Activated T-cell treated with anti-CD3 and anti-CD28 coated beads, Interleukin-2, amount 50 U/mL, for 4 hours (primary cell): ENCODE measurements at places on chromosomes 5 and 9. TPM values are rescaled to one million over a fixed set of nuclear protein-coding genes. Genes with fewer than 3 reads are reported as not detected.

DNA sequence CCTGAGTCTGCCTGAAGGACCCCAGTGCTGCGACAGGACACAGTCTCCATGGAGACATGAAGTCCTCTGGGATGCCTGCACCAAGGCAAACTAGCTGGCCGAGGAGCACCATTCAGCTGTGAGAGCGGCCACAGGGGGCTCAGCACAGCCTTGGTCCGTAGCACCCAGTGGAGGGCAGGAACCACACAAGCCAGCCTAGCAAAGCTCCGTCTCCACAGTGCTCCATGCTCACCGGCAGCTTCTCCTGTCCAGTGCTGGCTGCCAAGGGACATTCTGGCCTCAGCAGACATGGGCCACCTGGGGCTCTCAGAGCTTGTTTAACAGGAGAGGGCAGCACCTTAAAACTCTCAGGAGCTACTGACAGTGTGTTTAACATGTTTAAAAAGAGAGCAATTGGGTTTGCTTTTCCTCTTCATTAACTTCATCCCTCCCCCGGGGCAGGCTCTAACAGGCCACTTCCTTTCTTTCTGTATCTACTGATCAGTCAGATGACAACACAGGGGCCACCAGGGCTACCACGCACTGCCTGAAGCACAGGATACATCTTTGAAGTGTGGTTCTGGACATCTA, 57.0 kb downstream of the SECISBP2 start:
- no peak for DNase-seq

DNA sequence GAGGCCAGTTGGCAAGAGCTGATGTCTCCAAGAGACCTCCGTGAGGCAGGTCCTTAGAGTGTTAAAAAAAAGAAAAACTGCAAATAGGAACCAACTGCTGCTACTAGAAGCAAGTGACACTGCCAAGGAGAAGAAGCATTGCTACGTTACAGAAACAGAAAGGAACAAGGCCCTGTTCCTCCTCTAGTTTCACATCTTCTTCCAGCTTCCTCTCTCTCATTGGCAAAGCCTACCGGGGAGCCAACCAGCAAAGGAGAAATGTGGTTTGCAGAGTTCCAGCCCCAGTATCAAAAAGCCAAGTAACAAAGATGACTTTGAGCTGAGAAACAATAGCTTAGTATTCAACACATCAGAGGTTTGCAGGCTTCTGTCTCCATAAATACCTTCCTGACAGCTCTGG, 145.9 kb downstream of the PRELID2 start:
- no peak for DNase-seq

DNA sequence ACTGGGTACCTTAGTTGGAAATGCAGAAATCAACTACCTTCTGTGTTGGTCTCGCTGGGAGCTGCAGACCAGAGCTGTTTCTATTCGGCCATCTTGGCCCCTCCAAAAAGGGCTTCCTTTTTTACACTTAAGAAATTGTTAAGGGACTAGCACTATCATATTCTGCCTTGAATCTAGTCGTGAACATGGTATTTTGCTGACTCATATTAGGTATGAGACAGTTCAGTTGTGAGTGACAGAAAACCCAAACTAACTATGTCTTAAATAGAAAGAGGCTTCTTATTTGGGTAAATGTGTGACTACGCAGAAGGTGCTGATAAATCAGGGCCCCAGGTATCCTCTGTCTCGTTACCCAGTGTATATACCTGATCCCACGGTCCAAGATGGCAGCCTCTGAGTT, 298.2 kb downstream of the EDIL3 start:
- no peak for DNase-seq

DNA sequence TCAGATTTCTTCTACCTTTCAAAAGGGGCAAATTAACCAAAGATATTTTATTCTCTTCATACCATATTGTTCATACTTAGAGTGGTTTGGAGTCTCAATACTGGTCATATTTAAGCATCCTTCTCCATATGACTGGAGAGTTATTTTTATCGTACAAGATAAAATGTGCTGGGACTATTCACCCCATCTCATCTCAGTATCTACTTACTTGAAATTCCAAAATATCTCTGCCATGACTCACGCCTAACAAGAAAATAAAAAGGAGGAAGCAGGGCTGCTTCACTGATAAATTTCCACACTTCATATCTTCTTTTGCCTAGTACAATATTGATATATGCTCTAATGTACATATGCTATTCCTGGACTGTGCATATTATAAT, 277.9 kb upstream of the CDH9 start:
- DNase-seq = no peak

GRCh38 chr9:105038051-105038450, 110.1 kb upstream of the ABCA1 start:
- no peak for DNase-seq

GRCh38 chr9:135741276-135742219, 39.6 kb downstream of the KCNT1 start:
- no peak for DNase-seq

DNA sequence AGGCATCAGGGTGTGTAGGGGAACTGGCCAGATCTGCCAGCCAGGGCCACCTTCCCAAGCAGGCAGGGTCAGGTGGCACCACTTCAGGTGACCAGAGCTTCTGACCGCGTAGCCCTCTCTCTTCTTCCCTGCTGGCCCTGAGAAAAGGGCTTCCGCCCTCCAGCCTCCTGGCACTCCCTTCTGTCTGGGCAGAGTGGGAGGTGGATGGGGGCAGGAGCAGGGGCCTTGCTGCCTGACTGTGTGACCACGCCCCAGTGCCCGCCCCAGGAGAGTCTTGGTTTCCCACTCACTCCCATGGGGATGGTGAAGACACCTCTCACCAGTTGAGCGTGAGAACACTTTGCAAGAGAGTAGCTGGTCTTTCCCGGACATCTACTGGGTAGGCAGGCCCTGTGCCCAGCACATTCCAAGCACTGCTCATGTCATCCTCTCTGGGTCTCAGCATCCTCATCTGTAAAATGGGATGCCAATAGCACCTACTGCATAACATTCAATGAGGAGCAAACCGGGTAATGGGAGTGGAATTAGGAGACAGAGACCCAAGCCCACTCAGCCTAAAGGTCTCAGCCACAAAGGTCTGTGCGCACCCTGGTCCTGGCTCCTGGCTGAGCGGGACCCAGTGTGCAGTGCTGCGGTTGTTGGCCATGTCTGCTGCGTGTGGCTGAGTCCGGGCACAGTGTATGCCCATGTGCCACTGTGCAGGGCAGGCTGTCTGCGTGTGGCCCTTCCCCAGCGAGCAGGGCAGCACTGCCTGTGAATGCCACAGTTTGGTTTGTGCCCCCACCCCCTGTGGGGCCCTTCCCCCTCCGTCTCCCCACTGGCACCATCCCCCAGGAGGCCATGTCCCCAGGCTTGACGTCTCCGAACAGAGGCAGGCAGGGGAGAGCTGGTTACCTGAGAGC, 179.1 kb upstream of the IER5L start:
- DNase-seq = no peak

DNA sequence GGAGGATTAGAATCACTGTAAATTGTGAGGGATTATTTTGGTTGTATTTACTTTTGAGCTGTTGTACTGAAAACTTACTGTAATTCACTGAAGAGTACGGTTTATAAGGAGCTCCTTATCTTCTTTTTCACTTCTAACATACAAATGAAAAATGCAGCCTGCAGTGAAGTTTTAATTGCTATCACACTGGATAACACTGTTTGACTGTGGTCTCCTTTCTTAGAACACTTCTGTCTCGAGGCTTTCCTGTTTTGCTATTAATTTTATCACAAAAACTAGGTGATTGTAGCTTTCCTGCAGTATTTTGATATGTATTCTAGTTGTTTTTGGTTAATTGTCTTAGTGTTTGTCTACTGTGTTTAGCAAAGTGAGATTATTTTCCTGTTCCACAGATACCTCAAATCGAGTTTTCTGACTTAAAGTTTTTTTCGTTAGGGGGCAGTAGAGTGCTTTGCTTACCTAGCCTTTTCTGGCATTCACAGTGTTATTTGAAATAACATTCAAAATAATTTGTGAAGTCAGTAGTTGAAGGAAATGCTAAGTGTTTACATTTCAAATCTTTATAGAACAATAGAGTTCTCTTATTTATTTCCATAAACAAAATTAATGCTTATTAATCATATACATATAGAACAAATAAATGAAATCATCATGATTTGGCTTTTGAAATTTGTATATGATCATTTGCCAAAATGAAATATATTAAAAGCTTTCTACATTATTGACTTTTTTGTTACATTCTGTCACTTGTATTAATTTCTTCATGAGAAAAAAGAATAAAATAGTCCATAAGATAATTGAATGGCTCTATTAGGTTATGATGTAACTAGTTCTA, 52.9 kb downstream of the COMMD10 start:
- no peak for DNase-seq

The DDX4 gene
- total RNA-seq = 0.41 TPM

The IL13 gene
- total RNA-seq = 12.5 TPM

The TLR4 gene
- not detected for total RNA-seq
